ENCODE measurements at places on chromosomes 4 and X.

- DNase-seq: no peak
Observed at GRCh38 chrX:123525123-123525725, 207.6 kb downstream of the THOC2 start.

GRCh38 chr4:29311247-29311646, 1408.9 kb upstream of the PCDH7 start:
- no peak for DNase-seq

GRCh38 chrX:105241056-105241455, 20.6 kb upstream of the TEX13A start:
- no peak for DNase-seq

DNA sequence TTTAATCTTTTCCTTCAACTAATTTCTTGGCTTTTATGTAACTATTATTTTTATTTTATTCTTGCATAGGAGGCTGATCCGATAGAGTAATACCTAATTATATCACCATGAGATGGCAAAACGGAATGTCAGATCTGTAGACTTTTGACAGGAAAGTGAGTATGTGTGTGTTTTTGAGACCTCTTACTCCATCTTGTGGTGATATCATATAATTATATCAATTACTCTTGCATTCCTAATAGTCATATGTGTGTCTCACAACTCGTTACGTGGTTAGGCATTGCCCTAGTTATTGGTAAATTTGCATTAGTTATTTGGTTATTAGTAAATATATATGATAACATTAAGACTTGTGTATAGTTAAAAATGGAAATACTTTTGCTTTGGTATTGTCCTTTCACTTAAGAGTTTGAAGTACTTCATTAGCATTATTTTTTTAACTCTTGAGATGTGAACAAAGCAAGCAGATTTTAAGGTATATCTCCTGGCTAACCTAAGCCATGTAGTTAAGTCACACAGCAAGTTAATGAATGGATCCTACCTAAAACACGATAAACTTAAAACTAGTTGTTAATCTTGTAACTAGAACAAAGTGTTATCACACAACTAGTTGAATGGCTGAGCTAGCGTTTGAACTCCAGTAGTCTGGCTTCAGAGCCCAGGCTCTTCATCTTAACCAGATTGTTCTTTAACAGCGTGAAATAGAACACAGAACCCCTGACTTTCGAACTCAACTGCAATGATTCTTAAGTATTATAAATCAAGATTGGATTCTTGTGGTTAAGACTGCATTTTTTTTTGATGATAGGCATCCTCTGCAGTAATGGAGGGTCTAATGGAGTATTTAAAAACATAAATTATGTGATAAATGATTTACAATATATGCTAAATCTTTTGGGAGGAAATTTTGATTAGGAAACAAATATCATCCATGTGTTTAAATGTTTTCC, 67.1 kb downstream of the PGRMC2 start:
- DNase-seq: peak; percentile 16

- DNase-seq: no peak
Observed at GRCh38 chrX:109889289-109890006, 113.5 kb upstream of the TMEM164 start.

GRCh38 chrX:41616255-41616654, 72.5 kb upstream of the GPR34 start:
- no peak for DNase-seq

- no peak for DNase-seq
Observed at GRCh38 chrX:107744868-107745267, 30.7 kb downstream of the TSC22D3 start.

DNA sequence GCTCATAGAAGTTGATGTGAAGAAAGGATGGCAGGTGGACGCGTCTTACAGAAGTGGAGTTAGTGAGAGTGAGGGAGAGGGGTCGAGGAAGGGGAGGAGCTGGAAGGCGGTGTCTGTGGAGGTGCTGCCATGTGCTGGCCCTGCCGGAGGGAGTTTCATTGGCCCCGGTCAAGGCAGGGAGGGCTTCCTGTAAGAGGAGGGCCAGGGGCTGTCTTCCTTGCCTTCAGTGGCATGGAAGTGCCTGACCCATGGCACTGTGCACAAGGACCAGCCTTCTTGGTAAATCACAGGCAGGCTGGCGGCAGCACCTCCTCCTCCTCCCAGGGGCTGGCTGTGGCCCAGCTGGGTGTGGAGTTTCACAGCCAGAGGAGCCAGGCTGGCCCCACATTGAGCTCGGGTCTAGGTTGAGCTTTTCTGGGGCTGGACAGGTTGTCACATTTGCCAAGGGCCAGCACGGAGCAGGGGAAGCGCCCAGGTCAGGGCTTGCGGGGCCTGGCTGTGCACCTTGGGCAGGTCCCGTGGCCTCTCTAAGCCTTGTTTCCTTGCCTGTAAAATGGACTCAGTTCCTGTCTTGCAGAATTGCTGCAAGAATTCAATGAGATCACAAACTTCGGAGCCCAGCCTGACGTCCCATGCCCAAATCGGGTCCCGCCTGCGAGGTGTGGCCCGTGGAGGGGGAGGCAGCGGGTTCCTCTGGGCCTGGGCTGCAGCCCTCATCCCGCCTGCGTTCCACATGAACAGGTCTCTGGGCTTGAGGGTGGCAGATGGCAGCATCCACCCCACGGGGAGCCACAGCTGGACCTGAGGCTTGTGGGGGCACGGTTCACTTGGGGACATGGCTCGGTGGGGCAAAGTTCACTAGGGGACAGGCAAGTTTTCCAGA, 7.0 kb downstream of the HTRA3 start:
- DNase-seq: no peak

DNA sequence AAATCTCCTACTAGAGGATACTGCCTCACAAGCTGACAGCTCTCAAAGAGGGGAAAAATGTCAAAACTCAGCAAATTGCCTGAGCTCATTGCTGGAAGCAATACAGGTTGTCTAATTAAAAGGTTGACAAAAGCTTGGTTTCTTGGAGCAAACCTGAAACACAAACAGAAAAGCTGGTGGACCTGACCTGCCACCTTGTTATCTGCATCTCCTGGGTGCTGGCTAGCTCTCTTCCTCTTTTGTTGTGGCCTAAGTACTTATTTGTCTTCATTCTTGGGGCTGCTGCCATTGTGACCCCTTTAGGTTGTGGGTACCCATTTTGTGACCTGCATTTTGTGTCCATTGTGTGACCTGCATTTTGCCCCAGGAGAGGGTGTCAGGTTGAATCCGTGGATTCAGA, 184.5 kb downstream of the KIT start:
- DNase-seq: no peak

GRCh38 chr4:165208741-165209388, 1.5 kb downstream of the KLHL2 start:
- DNase-seq: peak; percentile 32

GRCh38 chrX:149962859-149963757, 24.8 kb upstream of the EOLA2 start:
- DNase-seq: no peak

DNA sequence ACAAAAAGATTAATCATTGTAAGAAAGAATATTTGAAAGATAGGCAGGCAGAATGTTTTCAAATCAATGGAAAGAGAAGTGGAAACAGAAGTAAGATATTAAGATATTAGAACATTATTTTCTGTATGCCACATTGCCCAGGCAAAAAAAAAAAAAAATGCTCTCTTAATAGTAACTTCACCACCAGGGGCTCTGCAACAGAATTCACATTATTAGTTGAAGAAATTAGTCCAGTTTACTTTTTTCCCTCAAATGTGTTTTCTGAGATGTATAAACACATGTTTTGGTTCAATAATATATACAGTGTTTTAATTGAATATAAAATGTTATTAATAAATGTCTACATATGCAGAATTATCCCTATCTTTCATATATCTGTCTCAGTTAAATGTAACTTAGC, 78.0 kb upstream of the ADAD1 start:
- no peak for DNase-seq

GRCh38 chrX:148976571-148977400, 476.4 kb downstream of the AFF2 start:
- no peak for DNase-seq

- DNase-seq: no peak
Observed at GRCh38 chr4:2141762-2142451, 82.8 kb downstream of the NAT8L start.

DNA sequence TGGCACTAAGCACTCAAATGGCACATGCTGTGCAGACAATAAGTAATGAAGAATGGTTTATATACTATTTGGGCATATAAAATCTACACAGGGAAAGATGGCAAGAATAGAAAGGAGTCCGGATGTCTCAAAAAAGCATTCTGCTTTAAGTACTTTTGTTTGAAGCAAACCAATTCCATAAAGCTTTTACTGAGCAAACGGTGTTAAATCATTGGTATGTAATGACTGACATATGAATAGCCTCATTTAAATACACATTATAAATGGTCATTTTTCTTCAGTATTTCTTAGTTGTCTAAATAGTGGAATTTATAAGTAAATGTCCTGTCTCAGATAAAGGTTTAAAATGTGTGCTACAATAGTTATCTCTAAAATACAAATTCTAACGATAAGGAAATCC, 6.0 kb downstream of the FBXO8 start:
- DNase-seq: no peak

DNA sequence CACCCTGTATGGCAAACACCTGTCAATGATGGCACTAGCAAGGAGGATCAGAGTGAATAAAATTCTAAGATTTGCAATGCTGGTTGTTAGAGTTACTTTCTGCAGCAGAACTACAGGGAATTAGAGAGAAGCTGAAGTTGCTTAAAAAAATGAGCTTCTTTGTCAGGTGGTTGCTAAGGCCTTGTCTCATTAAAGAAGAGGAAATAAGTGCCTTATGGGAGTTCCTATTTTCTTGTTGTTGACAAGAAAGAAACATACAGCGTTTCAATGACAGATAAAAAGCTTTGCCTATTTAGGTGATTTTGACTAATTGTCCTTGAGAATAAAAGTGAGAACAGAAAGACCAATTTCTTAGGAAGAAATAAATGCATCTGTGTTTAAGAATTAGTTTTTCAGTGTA, 106.0 kb upstream of the ARHGAP24 start:
- DNase-seq: no peak

DNA sequence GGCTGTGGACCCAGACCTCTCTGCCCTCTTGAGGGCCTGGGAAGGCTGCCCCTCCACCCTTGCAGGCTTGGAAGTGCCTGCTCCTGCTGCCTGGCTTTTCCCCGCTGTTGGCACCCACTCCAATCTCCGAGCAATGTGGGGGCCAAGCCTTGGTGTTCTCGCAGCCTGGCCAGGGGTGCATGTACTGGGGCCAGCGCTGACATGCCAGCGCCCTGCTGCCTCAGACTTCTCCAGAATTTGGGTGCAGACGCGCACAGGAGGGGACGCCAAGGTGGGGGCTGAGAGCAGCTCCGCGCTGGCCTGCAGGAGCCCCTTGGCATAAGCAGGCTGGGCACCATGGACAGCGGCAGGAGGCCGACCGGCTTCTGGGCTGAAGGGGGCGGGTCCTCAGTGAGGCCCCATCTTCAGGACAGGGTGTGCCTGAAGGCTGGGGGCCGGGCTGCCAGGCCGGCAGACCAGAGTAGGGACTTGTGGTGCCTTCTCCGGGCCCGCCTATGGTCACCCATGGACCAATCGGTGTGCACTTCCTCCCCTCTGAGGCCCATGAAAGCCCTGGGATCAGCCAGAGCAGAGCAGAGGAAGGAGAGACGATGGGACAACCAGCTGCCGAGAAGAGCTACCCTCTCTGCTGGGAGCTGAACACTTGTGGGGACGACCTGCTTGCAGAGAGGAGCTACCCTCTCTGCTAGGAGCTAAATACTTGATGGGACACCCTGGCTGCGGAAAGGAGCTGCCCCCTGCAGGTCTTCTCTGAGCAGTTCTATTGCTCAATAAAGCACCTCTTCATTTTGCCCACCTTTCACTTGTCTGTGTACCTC, 118.3 kb downstream of the DNAAF6 start:
- DNase-seq: peak; percentile 28

- no peak for DNase-seq
Observed at GRCh38 chrX:96407501-96407900, 277.1 kb upstream of the DIAPH2 start.

- no peak for DNase-seq
Observed at GRCh38 chr4:147550626-147551246, 66.5 kb upstream of the TMEM184C start.

DNA sequence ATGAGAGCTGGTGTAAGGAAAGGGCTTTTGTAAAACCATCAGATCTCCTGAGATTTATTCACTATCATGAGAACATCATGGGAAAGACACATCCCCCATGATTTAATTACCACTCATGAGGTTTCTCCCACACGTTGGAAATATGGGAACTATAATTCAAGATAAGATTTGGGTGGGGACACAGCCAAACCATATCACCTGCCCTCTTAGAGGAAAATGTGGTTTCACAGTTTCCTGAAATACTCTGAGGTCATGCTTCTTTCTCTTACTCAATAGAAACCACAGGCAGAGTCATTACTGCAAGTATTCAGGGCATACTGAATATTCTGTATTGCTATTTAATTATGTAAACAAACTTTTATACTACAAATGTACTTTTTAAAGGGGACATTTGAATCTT, 1453.3 kb downstream of the PCDH18 start:
- no peak for DNase-seq

GRCh38 chr4:26860922-26861433, 337 bp downstream of the STIM2 start:
- DNase-seq: no peak

GRCh38 chr4:127586922-127587571, 45.7 kb upstream of the INTU start:
- DNase-seq: peak; percentile 75

DNA sequence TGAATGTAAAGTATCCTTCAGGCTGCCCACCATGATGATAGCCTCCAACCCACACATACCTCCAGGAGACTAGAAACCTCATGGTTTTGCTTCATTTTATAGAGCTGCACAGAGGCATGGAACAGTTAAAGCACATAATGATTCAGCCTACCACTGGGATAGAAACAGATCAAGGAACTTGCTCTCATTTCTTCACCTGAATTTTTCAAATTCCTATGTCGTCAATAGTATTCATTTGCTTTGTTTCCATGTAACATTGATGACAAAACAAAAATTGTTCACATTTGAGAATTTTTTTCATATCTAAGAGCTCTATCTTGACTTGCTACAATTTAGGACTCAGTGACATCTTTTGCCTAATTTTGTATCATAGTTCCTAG, 51.5 kb upstream of the ATOH1 start:
- no peak for DNase-seq

- no peak for DNase-seq
Observed at GRCh38 chr4:175253184-175253902, 335.2 kb downstream of the ADAM29 start.

- no peak for DNase-seq
Observed at GRCh38 chr4:88759895-88760290, 62.3 kb upstream of the NAP1L5 start.

- no peak for DNase-seq
Observed at GRCh38 chr4:123463869-123464268, 67.3 kb downstream of the SPRY1 start.

GRCh38 chr4:28010577-28011240, 1150.1 kb downstream of the STIM2 start:
- DNase-seq: no peak

GRCh38 chrX:15785176-15785750, 5.0 kb upstream of the ZRSR2 start:
- DNase-seq: peak; percentile 71

GRCh38 chr4:14157262-14157661, 529.7 kb upstream of the BOD1L1 start:
- no peak for DNase-seq

Measured in NCI-H526 (cell line).